Fibroblast of villous mesenchyme (primary cell): ENCODE measurements at places on chromosomes 4 and X. TPM values are rescaled to one million over a fixed set of nuclear protein-coding genes. Genes with fewer than 3 reads are reported as not detected.

LUZP4 gene
- total RNA-seq, result not detected in 2 replicates

RTL3 gene
- under 0.01 and 0.32 TPM in 2 replicates for total RNA-seq

SMIM43 gene
- 0.43 and 0.64 TPM in 2 replicates for total RNA-seq

RASSF6 gene
- not detected in 2 replicates for total RNA-seq

IL2 gene
- not detected in 2 replicates for total RNA-seq

RAB39B gene
- under 0.01 and 0.43 TPM in 2 replicates for total RNA-seq

ASMT gene
- total RNA-seq, result not detected in 2 replicates

ARR3 gene
- not detected in 2 replicates for total RNA-seq

IRAK1 gene
- 62.6 and 102 TPM in 2 replicates for total RNA-seq

HTN1 gene
- total RNA-seq, result under 0.01 TPM in 1 of 2 replicates, not detected in the other
